ENCODE measurements at places on chromosomes 16 and 17.

DNA sequence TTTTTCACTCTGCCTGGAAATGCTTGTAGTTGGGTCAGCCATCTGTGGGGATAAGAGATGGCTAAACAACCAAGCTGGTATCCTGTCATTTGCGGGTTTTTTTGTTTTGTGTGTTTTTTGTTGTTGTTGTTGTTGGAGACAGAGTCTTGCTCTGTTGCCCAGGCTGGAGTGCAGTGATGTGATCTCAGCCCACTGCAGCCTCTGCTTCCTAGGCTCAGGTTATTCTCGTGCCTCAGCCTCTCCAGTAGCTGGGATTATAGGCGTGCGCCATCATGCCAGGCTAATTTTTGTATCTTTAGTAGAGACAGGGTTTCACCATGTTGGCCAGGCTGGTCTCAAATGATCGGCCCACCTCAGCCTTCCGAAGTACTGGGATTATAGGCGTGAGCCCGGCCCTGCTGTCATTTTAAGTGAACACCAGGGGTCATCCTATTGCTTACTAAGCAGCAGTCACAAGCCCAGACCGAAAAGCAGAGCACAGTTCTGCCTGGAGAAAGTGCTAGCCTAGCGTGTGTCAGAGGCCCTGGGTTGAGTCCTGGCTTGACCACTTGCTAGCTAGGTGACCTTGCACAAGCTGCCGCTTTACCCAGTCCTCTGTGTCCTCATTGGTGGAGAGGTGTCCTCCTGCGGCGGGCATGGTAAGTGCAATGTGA lies 4.6 kb downstream of the SMCR8 start:
- no peak for DNase-seq

- DNase-seq, result no peak
Observed at GRCh38 chr17:67322042-67322787, 44.2 kb downstream of the PSMD12 start.

DNA sequence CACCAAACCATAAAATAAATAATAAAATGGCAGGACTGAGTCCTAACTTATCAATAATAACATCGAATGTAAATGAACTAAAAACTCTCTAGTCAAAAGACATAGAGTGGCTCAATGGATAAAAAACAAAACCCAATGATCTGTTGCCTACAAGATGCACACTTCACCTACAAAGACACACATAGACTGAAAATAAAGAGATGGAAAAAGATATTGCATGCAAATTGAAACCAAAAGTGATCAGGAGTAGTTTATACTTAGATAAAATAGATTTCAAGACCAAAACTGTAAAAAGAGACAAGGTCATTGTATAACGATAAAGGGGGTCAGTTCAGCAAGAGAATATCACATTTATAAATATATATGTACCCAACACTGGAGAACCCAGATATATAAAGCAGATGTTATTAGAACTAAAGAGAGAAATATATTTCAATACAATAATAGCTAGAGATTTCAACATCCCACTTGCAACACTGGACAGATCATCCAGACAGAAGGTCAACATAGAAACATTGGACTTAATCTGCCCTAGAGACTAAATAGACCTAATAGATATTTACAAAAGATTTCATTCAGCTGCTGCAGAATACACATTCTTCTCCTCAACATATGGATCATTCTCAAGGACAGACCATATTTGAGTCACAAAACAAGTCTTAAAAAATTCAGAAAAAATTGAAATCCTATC lies 29.8 kb downstream of the SLC47A2 start:
- no peak for DNase-seq

DNA sequence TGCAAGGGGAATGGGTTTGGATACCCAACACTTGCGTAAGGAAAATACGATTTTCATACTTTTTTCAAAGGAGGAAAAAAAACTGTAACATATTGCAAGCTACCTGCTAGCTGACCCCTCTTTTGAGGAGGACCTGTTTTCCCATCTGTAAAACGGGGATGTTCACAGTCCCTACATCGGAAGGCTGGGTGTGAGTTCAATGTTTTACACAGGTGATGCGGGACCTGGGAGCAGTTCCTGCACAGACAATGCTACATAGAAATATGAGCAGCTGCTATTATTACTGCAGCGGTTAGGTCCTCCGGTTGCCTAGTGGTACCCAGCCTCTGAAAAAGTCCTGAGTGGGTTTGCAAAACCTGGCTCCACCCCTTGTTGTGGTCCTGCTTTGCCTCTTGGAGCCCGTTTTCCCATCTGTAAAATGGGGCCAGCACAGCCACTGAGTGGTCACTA lies 3.5 kb downstream of the SOCS1 start:
- DNase-seq, result peak; percentile 51

GRCh38 chr16:527015-527903 lies at the start of gene CAPN15:
Gene CAPN15, plus strand, starts transcription at chr16:527712. Its CDS starts 19,127 bp downstream, at chr16:546839.
- DNase-seq, result peak; percentile 92

DNA sequence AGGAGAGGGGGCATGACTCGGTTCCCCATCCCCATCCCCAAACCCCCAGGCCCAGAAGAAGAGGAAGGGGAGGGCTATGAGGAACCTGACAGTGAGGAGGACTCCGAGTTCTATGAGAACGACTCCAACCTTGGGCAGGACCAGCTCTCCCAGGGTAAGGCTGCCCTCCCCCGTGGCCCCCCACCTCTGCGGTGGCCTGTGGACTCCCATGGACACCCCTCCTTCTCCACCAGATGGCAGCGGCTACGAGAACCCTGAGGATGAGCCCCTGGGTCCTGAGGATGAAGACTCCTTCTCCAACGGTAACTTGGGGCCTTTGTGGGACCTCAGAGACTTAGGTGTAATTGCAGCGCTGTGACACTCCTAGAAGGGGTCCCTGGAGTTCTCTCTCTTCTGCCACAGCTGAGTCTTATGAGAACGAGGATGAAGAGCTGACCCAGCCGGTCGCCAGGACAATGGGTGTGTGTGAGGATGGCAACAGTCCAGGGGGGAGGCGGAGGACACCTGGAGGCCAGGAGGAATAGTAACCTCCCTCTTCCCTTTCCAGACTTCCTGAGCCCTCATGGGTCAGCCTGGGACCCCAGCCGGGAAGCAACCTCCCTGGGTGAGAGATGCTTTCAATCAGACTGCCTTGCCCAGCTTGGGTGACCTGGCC lies 5.6 kb downstream of the CD19 start:
- DNase-seq, result no peak

All from activated T-cell treated with anti-CD3 and anti-CD28 coated beads, Interleukin-2, amount 50 U/mL, for 72 hours (primary cell).